PC-3 (cell line): ENCODE measurements at places on chromosomes 12 and 14.

GRCh38 chr14:42130815-42131214 is 524.1 kb downstream of the LRFN5 start:
- DNase-seq, result peak; percentile 44

- no peak for DNase-seq
Measured at GRCh38 chr14:21219561-21220111, 49.6 kb downstream of the HNRNPC start.

DNA sequence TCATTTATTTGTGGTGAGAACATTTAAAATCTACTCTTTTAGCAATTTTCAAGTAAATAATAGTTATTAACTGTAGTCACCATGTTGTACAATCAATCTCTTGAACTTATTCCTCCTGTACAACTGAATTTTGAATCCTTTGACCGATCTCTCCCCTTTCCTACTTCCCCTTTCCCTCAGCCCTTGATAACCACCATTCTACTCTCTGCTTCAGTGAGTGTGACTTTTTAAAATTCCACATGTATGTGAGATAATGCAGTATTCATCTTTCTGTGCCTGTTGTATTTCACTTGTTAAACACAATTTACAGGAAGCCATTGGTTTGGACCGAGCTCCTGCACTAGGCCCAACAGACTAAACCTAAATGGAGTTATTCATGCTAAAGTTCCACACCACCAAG is 458.9 kb upstream of the PDE3A start:
- DNase-seq, result no peak

- DNase-seq, result no peak
Measured at GRCh38 chr12:10624605-10625004, 11.2 kb upstream of the MAGOHB start.

DNA sequence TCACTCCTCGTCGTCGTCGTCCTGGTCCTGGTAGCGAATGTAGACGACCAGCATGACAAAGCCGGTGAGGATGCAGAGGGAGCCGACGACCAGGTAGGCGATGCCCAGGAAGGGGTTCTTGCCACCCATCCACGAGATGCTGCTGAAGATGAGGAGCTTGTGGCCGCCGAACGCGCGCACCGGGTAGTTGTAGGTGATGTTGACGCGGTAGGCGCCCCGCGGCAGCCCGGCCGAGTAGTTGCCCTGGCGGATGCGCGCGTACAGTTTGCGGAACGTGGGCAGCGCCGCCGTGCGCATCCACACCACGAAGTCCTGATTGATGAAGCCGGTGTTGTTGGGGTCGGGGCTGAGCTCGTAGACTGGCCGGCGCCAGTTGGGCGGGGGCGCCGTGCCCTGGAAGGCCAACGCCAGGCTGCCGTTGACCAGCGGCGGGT is 1.0 kb downstream of the TMEM30B start:
- peak; percentile 16 for DNase-seq

GRCh38 chr12:111732786-111733185 is 33.9 kb upstream of the ALDH2 start:
- no peak for DNase-seq
